ENCODE measurements at places on chromosomes 7 and 10. TPM values are rescaled to one million over a fixed set of nuclear protein-coding genes. Genes with fewer than 3 reads are reported as not detected.

PSAP gene
- total RNA-seq, result 991 TPM

PRSS37 gene
- total RNA-seq, result not detected

C10orf67 gene
- total RNA-seq, result not detected

CD36 gene
- total RNA-seq, result not detected

GPR22 gene
- total RNA-seq, result not detected

IGF2BP3 gene
- 24.4 TPM for total RNA-seq

HOXA3 gene
- 5.6 TPM for total RNA-seq

GRM8 gene
- not detected for total RNA-seq

OR6V1 gene
- not detected for total RNA-seq

TMEM60 gene
- 27.3 TPM for total RNA-seq

SPOCK2 gene
- 0.51 TPM for total RNA-seq

LRRC61 gene
- 0.07 TPM for total RNA-seq

SFTPD gene
- 0.31 TPM for total RNA-seq

CACNB2 gene
- not detected for total RNA-seq

MARCHF5 gene
- total RNA-seq, result 35.2 TPM

CXCL12 gene
- 0.06 TPM for total RNA-seq

ZNF316 gene
- total RNA-seq, result 12.2 TPM

KNDC1 gene
- total RNA-seq, result 1.4 TPM

NYAP1 gene
- 5.8 TPM for total RNA-seq

PNLIPRP3 gene
- total RNA-seq, result not detected

EFCAB10 gene
- 3.3 TPM for total RNA-seq

CDHR1 gene
- total RNA-seq, result 0.11 TPM

ADRA2A gene
- total RNA-seq, result 0.06 TPM

CYP3A5 gene
- 2.2 TPM for total RNA-seq

ANKRD1 gene
- total RNA-seq, result 43.9 TPM

BRAF gene
- 6.6 TPM for total RNA-seq

OR13A1 gene
- 0.05 TPM for total RNA-seq

EPHA1 gene
- total RNA-seq, result 0.07 TPM
